ENCODE measurements at places on chromosomes 2 and 18. TPM values are rescaled to one million over a fixed set of nuclear protein-coding genes. Genes with fewer than 3 reads are reported as not detected.

- no peak for DNase-seq
These were observed 17.8 kb upstream of the SULT1C2 start for GRCh38 chr2:108270768-108271506.

- DNase-seq, result no peak
These were observed 436.6 kb upstream of the FANCL start for GRCh38 chr2:58677748-58678147.

GRCh38 chr18:21289827-21290226, 47.8 kb downstream of the GREB1L start:
- no peak for DNase-seq

- peak; percentile 65 for DNase-seq
These were observed 38.5 kb upstream of the STPG4 start for GRCh38 chr2:47193607-47194006.

GRCh38 chr2:20141056-20141762, 83.7 kb downstream of the SDC1 start:
- DNase-seq, result no peak

- no peak for DNase-seq
These were observed 34.7 kb downstream of the LPIN2 start for GRCh38 chr18:2978208-2978607.

DNA sequence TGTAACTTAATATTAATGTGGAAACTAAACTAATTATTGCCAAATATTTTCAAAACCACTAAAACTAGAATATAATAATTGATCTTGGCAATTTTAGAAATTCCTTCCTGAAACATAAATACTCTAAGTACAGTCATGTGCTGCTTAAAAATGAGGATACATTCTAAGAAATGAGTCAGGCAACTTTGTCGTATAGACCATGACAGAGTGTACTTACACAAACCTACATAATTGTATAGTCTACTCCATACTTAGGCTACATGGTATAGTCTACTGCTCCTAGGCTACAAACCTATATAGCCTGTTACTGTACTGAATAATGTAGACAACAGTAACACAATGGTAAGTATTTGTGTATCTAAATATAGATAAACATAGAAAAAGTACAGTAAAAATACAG, 27.6 kb downstream of the FEZ2 start:
- no peak for DNase-seq

GRCh38 chr2:15559379-15560139, 1.6 kb downstream of the NBAS start:
- no peak for DNase-seq

GRCh38 chr2:64644458-64645382, 9.0 kb downstream of the SERTAD2 start:
- no peak for DNase-seq

DNA sequence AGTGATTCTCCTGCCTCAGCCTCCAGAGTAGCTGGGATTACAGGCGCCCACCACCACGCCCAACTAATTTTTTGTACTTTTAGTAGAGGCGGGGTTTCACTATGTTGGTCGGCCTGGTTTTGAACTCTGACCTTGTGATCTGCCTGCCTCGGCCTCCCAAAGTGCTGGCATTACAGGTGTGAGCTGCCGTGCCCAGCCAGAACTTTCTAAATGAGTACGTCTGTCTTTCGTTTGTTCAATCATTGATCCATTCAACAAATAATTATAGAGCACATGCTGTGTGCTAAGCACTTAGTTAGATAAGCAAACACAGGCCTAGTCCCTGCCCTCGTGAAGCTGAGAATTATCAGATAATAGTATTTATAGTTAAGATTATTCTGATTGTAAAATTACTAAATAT, 56.5 kb downstream of the TTC39C start:
- DNase-seq, result no peak

GRCh38 chr2:109379507-109379906, 234.3 kb downstream of the SEPTIN10 start:
- peak; percentile 0 for DNase-seq

GRCh38 chr2:65329525-65329924, 101.9 kb downstream of the ACTR2 start:
- DNase-seq, result no peak

DNA sequence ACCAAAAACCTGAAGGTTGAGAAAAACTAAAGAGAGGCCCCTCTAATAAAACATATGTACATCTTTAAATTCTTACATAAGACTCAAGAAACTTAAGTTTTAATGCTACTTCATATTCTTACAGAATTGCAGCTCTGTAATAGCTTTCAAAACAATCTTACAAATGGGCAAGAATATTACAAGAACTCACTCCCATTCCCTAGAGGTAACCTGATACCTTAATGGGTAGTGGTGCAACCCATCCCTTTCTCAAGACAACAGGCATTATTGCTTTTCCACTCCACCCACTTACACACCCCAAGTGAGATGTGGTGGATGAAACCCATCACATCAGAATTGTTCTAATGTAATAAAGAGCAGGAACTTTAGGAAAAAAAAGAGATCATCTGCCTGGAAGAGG, 103.7 kb downstream of the RBMS1 start:
- no peak for DNase-seq

DNA sequence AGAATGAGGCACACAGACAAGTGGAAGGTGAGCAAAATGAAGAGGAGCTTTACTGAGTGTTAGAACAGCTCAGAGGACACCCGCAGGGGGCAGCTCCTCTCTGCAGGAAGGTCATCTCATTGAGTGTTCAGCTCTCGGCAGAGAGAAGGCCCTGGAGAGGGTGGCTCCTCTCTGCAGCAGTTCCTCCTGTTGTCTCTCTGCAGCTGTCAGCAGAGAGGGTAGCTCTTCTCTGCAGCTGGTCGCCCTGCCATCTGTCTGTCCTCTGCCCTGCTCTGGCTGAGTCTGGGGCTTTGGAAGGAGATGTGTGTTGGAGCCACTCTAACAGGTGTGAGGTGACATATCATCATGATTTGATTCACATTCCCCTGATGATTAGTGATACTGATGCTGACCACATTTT, 6.8 kb upstream of the SNTG2 start:
- no peak for DNase-seq

DNA sequence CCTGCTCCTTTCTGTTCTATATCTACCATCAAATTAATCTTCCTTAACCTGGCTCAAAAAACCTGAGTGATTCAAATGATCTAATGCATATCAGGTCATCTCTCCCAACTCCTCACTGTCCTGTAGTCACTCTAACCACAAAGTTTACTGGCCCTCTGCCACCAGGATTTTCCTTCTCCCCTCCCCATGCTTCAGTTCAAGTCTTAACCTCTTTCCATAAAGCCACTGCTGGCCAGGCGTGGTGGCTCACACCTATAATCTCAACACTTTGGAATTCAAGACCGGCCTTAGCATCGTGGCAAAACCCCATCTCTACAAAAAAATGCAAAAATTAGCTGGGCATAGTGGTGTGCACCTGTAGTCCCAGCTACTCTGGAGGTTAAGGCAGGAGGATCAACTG, 7.5 kb upstream of the SP3 start:
- no peak for DNase-seq

GRCh38 chr2:239263669-239264491, 136.9 kb downstream of the HDAC4 start:
- DNase-seq, result peak; percentile 49

DNA sequence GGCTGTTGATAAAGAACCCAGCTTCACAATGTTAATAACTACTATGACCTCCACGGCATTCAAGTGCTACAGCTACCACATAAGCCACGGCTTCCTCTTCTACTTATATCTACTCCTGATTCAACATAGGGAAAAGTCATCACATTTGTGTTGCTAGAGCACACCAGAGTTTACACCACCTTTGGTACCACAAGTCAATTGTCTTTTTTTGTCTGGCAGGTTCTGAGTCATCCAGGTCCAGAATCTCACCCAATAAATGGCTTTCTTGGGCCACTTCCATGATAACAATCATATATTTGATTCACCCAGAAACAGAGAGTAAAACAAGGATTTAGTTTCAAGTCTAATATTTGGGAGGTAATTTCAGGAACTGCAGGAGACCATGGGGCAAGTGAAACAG, 480.2 kb downstream of the TMX3 start:
- no peak for DNase-seq

GRCh38 chr2:209424781-209425470, 1.1 kb downstream of the MAP2 start:
- DNase-seq, result peak; percentile 13

DNA sequence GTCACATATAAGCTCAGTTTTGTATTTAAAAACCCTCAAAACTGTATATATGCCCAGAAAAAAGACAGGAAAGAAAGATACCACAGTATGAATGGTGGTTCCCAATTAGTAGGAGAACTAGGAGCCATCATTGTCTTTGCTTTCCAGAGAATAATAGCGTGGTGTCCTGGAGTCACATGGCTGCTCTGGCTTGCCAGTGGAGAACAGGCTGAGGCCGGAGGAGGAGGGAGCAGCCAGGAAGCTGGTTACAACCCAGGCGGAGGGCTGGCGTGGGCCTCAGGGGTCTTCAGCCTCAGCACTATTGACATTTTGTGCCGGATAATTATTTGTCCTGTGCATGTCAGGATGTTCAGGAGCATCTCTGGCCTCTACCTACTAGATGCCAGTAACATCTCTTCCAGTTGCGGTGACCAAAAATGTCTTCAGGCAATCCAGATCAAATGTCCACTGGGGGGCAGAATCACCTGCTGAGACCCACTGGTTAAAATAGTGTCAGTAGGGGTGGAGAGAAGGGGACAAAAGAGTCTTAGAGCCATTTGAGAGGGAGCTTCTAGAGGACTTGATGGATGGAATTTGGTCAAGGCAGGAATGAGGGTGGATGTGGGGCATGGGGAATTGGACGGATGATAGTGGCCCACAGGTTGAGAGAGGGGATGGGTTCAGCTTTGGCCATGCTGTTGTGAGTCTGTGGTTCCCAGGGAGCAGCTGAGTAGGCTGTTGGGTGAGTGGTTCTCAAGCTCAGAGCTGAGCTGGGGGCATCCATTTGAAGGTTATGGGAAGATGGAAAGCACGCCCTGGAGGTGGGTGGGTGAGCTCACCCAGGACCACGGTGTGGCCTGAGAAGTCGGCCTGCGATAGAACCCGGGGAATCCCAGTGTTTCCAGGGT, 144.9 kb downstream of the AGAP1 start:
- DNase-seq, result peak; percentile 74

GRCh38 chr18:57859314-57859713, 56.2 kb upstream of the ATP8B1 start:
- DNase-seq, result no peak

GRCh38 chr2:12032975-12033374, 286.5 kb downstream of the LPIN1 start:
- no peak for DNase-seq

GRCh38 chr2:208571764-208572131, 165.2 kb downstream of the PTH2R start:
- no peak for DNase-seq

GRCh38 chr2:215815960-215816359, 197.4 kb downstream of the MREG start:
- DNase-seq, result no peak

DNA sequence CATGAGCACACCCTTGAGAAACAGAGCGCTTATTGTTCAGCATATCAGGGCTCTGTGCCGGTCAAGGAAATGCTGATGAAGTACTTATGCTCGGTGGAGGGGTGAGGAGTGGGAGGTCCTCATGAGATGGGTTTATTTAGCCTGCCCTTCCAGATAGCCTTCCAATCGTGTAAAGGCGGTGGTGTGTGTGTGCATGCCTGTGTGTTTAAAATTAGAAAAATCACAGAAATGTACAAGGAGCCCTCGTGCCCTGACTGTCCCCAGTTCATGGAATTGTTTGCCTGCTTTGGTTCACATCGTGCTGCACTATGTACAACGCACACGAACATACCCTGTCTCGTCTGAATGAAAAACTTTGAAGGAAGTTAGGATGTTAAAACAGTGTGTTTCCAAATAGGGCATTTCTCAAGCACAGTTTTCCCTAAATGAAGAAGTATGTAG, 158.6 kb downstream of the AQP4 start:
- DNase-seq, result no peak

DNA sequence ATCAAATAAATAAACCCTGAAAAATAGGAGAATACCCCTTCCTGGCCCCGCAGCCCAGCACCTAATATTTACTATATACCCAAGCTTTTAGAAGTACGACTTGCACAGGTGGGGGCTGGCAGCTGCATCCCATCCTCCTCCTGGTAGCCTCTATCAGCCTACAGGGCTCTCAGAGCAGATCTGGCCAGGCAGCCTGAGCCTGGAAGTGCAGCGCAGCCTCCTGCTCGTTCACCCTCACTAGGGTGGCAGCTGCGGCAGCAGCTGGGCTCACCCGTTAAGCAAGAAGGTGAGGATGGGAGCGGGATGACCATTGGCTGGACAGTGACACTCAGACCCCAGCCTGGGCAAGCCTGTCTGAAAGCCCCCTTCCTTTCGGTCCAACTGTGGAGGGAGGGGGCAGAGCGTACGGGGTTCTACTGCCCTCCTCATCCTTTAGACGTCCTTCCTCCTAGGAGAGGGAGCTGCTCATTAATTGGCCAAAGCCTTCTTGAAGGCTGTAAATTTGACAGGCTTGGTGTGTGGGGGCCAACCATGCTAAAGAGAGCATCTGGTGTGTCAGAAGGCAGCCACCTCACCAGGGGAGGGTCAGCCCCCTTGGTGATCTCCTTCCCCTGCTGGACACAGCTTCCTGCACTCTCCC, 23.3 kb downstream of the MPHOSPH10 start:
- DNase-seq, result no peak

- no peak for DNase-seq
These were observed 53.7 kb upstream of the CRIM1 start for GRCh38 chr2:36301843-36302242.

DNA sequence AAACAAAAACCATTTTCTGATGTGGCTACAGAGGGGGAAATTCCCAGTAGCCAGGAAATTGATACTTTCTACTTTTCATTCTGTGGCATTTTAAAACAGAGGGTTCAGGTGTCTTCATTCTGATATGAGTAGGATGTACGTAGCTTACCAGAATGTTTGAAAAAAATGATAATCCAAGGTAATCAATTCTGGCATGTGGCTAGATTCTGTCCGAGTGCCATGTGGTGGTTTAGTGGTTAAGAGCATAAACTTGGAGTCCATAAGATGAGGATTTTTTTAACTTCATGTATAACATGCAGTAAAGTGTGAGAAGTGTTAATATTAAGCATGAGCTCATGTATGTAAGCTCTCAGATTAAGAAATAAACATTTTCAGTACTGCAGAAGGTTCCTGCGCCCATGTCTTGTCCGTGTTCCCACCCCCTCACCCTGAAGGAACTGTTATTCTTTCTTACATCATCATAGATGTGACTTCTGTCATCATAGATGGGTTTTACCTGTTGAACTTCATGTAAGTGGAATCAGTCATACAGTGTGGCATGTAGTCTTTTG, 4.5 kb downstream of the B3GNT2 start:
- DNase-seq, result no peak

- peak; percentile 62 for DNase-seq
These were observed 30.4 kb downstream of the SRSF7 start for GRCh38 chr2:38720613-38721241.

- DNase-seq, result no peak
These were observed 55.1 kb downstream of the MAP3K20 start for GRCh38 chr2:173130496-173131465.

GRCh38 chr18:13179566-13180113, 38.9 kb upstream of the LDLRAD4 start:
- no peak for DNase-seq

GRCh38 chr2:219538504-219538951, 5.1 kb downstream of the CHPF start:
- no peak for DNase-seq

The C2orf78 gene
- total RNA-seq, result not detected

The TUBA3D gene
- total RNA-seq, result not detected

The UGT1A5 gene
- not detected for total RNA-seq

The ANKRD62 gene
- 3.3 TPM for total RNA-seq

The KCNK3 gene
- total RNA-seq, result 9.1 TPM

The ADAM23 gene
- 60.7 TPM for total RNA-seq

The ERFE gene
- total RNA-seq, result 3.1 TPM

The MALL gene
- 3.2 TPM for total RNA-seq
